ENCODE measurements at places on chromosomes 16 and 17. TPM values are rescaled to one million over a fixed set of nuclear protein-coding genes. Genes with fewer than 3 reads are reported as not detected.
A peak's percentile ranks its signal among the peaks of the same experiment; 100 is the strongest.

GRCh38 chr17:78708510-78708973, 73.5 kb downstream of the CYTH1 start:
- DNase-seq: peak; percentile 78

GRCh38 chr17:57213180-57213825, 43.0 kb upstream of the MSI2 start:
- no peak for DNase-seq

- no peak for DNase-seq
Measured at GRCh38 chr16:82358161-82358560, 188.1 kb upstream of the MPHOSPH6 start.

GRCh38 chr17:1137465-1137894, 42.3 kb downstream of the ABR start:
- no peak for DNase-seq

GRCh38 chr16:82630219-82630618, 3.5 kb downstream of the CDH13 start:
- no peak for DNase-seq

GRCh38 chr17:16649585-16649984, 4.1 kb downstream of the ZNF624 start:
- DNase-seq: no peak

DNA sequence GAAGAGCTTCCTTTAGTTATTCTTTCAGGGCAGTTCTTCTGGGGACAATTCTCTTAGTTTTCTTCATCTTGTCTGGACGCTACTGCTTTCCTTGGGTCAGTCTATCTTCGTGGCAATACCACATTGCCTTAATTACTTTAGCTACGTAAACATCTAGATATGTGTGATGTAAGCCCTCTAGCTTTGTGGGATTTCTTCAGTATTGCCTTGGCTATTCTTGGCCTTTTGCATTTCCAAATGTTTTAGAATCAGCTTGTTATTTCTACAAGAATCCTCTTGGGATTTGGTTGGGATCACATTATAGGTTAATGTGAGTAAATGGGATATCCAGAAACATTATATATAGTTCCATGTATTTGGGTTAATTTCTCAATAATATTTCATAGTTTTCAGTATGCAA, 9.0 kb upstream of the ST6GALNAC2 start:
- no peak for DNase-seq

DNA sequence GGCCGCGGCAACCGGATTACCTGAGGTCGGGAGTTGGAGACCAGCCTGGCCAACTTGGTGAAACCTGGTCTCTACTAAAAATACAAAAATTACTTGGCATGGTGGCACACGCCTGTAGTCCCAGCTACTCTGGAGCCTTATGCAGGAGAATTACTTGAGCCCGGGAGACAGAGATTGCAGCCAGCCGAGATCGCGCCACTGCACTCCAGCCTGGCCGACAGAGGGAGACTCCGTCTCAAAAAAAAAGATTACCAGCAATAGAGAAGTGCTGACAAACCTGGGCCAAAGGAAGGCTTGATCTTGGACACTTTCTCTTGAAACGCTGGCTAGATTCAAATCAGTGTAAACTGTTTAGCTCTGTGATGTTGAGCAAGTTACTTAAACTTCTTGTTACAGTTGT, 4.3 kb downstream of the MT1H start:
- no peak for DNase-seq

DNA sequence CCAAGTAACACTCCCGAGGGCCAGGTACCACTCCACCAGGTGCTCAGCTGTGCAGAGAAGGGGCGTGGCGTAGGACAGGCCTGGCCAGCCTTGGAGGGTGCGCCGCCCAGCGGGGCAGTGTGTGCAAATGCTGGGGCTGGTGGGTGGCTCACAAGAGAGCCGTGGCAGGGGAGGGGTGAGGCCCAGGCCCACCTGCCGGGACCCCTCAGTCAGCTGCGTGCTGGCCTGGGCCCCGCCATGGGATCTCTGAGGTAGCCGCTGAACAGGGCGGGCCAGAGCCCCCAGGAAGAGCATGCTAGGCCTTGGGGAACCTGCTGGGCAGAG, 8.8 kb downstream of the TPSG1 start:
- DNase-seq: no peak

GRCh38 chr17:36975922-36976515, 27.3 kb downstream of the AATF start:
- DNase-seq: no peak

DNA sequence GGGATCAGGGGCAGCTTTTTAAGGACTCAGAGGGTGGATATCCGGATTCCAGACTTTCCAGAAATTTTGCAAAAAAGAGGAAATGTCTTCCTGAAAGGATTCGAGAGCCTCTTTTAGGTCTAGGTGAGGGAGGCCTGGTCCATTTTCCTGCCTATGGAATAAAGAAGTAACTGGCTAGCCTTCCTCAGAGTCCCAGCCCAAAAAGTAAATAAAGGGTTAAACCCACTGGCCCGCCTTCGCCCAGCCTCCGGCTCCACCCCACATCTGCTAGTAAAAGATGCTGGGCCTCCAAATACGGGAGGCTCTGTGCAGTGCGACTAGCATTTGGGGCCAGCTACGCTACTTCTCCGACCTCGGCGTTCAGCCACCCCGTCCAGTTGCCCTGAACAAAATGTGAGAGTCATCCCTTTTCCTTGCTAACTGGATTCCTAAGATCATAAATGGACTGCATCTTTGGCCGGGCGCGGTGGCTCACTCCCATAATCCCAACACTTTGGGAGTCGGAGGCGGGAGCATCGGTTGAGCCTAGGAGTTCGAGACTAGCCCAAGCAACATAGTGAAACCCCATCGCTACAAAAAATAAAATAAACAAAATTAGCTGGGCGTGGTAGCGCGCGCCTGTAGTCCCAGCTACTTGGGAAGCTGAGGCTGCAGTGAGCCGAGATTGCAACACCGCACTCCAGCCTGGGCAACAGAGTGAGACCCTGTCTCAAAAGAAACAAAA, 824 bp upstream of the MPP2 start:
- peak; percentile 74 for DNase-seq

GRCh38 chr17:16381496-16381820, 567 bp downstream of the UBB start:
- no peak for DNase-seq

- DNase-seq: no peak
Measured at GRCh38 chr16:70777973-70778406, 23.0 kb downstream of the VAC14 start.

DNA sequence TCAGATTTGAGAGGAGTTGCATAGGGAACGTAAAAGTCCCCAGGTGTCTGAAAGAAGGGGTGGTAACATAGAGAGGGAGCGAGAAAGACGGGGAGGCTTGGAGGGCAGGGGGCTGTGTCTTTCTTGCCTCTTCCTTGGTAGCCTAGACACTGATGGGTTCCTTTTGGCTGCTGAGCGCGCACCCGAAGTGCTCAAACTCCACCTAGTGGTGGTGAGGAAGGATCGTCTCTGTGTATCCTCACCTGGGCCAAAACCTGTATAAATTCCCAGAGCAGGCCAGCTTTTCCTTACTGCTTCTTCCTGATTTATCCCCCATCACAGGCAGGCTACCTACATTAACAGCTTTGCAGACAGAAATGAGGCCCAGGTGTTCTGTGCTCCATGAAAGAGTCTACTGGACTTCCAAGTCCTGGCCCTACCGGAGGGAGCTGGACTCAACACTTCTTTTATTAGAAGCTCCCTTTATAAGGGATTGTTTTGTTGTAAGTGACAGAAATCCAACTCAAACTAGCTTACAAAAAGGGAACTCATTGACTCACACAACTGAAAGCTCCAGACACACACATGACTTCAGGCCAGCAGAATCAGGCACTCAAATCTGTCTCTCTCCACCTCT, 5.5 kb upstream of the SLC25A35 start:
- peak; percentile 60 for DNase-seq

KRT20 gene
- not detected for total RNA-seq

CES3 gene
- total RNA-seq: 0.93 TPM

TBX2 gene
- total RNA-seq: 21.0 TPM

TPSB2 gene
- not detected for total RNA-seq

WNT9B gene
- total RNA-seq: 0.20 TPM

RCVRN gene
- not detected for total RNA-seq

TBC1D3E gene
- total RNA-seq: not detected

KRT24 gene
- not detected for total RNA-seq

Measured in heart left ventricle (tissue), 16 donors.